ENCODE measurements at places on chromosomes 4 and X.

DNA sequence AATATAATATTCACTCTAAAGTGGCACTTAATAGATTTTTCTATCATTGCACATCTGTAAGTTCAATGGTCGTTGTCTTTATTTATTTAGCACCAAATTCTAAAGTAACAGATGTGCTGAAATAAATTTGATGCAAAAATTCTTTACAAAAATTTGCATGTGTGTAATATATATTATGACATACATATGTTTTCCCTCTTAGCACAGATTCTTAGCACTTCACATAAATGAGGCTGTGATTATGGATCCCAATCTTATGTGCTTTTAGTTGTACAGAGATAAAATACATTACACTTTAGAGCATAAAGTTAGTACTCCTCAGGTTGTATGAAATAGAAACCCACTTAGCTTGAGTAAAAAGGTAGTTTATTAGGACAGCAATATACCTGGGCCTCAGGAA, 915.1 kb downstream of the ADGRL3 start:
- no peak for DNase-seq

DNA sequence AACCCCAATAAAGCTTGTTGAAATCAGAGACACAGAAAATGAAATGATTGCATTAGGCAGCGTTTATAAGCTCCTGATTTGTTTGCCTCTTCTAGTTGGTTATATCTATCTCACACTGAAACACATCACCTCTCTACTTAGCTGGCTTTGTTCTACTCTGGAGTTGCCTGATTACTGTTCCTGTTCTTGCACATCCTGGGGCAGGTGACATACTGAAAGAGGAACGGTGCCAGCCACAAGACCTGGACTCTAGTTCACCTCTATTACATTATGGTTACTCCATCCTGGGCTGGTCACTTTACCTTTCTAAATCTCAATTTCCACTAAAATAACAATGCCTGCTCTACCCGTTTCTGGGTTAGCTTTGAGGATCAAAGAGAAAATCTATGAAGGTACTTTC, 47.9 kb downstream of the TRIM2 start:
- no peak for DNase-seq

- DNase-seq: no peak
Observed at GRCh38 chr4:67549123-67549522, 3.8 kb upstream of the CENPC start.

- DNase-seq: no peak
Observed at GRCh38 chr4:98851806-98852205, 77.1 kb downstream of the EIF4E start.

- no peak for DNase-seq
Observed at GRCh38 chr4:172986114-172986513, 182.5 kb upstream of the GALNT7 start.

DNA sequence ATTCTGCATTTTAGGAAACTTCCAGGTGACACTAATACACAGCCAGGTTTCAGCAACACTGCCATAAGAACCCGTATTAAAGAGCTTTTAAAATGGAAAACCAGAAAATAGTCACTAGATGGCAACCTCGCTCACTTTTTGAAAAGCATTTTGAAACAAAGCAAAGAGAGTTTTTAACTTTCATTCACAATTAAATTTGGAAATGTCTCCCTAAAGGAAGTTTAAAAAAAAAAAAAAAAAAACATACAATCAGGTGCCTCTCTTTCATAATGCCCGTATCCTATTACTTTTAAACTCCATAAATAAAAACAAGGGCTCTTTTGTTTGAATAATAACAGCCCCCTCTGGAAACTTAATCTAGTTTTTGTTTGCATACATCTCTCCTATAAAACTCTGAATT, 20.3 kb downstream of the MEPE start:
- no peak for DNase-seq

DNA sequence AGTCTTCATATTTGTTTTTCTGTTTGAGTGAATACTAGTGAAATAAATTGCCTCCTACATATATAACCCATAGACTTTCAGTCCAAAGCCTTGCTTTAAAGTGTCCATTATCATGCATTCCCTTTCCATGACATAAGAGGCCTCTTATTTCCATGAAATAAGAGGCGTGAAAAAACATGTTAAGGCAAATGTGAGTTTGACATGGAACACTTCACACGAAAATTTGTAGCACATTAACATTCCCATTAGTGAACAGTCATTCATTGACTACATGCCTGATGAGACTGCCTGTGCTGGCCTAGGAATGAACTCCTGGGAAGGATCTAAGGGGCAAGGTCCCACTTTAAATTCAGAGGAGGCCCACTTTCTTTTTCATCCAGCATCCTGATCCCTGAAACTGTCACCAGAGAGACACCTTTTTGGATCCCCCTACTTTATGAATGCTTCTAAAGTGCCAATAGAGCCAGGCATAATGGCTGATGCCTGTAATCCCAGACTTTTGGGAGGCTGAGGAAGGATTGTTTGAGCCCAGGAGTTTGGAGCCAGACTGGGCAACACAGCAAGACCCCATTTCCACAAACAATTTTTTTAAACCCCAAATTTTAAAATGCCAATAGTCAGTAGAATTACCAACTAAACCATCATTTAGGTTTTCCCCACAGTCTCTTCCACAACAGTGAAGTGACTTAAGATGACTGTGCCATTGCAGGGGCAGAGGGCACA, 6.7 kb downstream of the RTL8B start:
- DNase-seq: no peak

GRCh38 chr4:185394568-185395237, 1.0 kb downstream of the LRP2BP start:
- no peak for DNase-seq

DNA sequence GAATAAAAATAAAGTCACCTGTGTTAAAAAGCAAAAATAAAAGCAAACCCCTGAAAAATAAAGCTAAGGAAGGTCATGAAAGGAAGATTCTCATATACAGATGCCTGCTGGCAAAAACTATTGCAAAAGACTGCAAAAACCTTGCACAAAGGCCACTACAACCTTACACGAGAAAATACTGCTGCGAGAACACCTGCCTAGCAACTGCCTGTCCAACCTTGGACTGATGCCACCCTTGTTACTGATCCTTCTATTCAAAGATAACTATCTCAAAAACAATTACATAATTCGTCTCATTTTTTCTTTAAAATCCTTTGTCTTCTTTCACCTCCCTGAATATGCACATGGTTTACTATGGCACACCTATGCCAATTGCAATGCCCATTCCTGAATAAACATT, 49.6 kb downstream of the SLC2A9 start:
- DNase-seq: no peak

Data from islet precursor cell (in vitro differentiated cells).